ENCODE measurements at places on chromosomes 12 and 14.
A peak's percentile ranks its signal among the peaks of the same experiment; 100 is the strongest.

DNA sequence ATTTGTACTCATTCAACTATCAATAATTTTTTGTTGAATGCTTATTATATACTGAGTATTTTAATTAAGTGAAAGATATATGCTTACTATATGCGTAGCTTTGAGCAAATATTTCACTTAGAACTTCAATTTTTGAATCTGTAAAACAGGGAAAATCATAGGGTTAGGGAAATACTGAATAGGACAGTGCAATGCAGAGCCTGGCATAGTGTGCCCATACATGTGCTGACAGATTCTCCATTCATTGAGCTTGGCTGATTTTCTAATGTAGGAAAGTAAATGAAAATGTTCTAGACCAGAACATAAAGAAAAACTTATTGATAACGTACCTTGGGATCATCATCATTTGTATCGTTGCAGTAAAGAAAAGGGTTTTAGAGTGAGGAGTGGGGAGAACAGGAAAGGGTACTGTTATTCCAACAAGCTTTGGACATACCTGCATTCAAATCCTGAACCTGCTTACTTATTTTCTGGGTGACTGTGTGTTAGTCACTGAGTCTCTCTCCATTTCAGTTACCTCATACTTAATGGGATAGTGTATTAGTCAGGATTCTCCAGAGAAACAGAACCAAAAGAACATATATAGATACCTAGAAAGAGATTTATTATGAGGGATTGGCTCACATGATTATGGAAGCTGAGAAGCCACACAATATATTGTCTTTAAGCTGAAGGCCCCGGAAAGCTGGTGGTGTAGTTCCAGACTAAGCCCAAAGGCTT is 436.4 kb downstream of the ADAMTS20 start:
- DNase-seq, result no peak

- DNase-seq, result no peak
These were observed 4.8 kb upstream of the LGMN start for GRCh38 chr14:92753250-92753649.

- no peak for DNase-seq
These were observed 121.4 kb downstream of the PPHLN1 start for GRCh38 chr12:42447371-42447786.

- DNase-seq, result no peak
These were observed 5.7 kb upstream of the SUSD6 start for GRCh38 chr14:69605738-69606137.

GRCh38 chr14:69660344-69661193 is 49.2 kb downstream of the SUSD6 start:
- peak; percentile 46 for DNase-seq

DNA sequence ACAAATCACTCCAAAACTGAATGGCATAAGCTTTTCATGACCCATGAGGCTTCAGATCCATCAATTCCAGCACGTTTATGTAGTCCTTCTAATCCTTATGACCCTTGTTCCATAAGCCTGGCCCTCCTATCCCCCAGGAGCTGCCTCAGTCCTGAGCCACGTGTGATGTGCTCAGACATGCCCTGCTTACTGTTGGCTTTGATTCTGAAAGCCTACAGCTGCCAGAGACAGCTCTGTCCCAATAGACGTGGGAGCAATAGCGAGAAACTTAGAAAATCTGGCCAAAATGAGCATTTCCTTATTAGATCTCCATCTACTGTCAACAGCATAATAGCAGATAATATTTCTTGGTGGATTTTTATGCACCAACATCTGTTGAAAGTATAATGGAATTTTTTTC is 33.2 kb downstream of the DUSP6 start:
- no peak for DNase-seq

- peak; percentile 59 for DNase-seq
These were observed 8.1 kb upstream of the EIF2S3B start for GRCh38 chr12:10497602-10498001.

- peak; percentile 83 for DNase-seq
These were observed at the start of gene TMEM63C for GRCh38 chr14:77181603-77182437. TSS of gene TMEM63C (plus strand) at chr14:77181798. CDS start at chr14:77218814, 37,016 bp downstream.

DNA sequence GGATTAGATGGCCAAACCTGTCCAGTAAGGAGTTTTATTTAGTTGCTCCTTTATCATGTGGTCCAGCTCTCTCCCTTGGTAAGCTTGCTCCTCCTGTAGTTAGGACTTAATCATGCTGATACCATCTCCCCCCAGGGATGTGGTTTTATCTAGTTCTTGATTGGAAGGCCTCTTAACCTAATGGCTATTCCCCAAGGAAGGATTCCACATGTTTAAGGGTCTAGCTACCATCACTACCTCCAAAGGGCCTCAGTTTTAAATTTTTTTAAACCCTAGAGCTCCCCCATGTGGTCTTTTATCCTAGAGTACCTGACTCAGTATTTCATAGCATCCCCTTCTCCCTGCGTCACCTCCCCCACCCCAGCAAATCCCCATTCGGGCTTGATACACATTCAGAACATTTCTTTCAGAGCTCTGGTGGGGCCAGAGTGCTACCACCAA is 22.5 kb downstream of the MAP3K12 start:
- DNase-seq, result no peak

DNA sequence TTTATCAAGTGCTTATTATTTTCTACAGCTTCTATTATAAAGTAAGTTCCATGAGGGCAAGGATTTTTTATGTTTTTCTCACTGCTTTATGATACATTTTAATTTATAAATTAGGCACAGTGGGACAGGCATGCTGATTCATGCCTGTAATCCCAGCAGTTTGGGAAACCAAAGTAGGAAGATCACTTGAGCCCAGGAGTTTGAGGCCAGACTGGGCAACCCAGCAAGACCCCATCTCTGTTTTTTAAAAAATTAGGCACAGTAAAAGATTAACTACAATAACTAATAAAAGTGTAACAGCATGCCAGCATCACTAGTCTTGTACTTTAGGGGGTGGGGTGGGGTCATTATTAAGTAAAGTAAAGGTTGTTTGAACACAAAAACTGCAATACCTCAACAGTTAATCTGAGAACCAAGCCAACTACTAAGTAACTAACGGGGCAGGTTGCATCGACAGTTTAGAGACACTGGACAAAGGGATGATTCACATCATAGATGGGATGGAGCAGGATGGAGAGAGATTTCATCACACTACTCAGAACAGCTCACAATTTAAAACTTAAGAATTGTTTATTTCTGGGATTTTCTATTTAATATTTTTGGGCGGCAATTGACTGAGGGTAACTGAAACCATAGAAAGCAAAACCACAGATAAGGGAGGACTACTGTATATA is 119.5 kb downstream of the PLEKHA5 start:
- no peak for DNase-seq

DNA sequence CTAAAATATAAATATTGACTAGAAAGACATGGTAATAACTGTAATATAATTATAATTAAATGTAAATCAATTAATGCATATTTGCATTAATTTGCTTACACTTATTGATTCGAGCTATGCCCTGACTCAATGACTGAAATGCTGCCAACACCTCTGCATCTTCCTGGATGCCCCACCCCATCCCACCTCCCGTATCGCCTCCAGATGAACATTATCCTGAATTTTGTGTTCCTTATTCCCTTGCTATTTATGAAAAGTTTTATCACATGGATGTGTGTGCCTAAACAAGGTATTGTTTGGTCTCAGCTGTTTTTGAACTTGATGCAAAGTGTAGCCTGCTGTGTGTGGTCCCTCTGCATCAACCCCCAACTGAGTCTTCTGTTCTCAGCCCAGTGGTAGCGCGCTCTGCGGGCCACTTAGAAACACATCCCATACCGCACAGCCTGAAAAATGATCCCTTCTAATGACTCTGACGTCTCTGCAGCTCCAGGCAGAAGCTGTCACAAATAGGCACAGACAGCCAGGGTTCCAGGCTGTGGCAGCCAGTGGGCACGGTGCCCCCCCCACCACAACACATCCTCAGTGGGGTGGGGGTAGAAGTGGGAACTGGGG is 96.5 kb downstream of the PRMT8 start:
- no peak for DNase-seq

- DNase-seq, result no peak
These were observed 33.9 kb upstream of the NAV3 start for GRCh38 chr12:77796775-77797174.

DNA sequence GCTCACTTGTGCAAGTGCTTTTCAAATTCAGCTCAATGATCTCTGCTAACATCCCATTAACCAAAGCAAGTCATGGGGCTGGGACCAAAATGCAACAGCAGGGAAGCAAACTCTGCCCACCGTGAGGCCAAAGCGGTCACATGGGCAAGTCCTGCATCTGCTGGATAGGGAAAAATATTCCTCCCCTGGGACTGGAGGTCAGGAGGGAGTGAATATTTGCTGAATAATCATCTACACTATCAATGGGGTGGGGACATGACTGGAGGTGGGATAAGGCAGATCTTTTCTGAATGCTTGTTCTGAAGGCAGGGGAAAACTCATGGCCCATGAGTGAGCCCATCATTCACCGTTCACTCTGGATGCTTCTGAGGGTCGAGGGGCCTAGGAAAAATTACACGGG is 45.1 kb upstream of the VRK1 start:
- DNase-seq, result no peak

DNA sequence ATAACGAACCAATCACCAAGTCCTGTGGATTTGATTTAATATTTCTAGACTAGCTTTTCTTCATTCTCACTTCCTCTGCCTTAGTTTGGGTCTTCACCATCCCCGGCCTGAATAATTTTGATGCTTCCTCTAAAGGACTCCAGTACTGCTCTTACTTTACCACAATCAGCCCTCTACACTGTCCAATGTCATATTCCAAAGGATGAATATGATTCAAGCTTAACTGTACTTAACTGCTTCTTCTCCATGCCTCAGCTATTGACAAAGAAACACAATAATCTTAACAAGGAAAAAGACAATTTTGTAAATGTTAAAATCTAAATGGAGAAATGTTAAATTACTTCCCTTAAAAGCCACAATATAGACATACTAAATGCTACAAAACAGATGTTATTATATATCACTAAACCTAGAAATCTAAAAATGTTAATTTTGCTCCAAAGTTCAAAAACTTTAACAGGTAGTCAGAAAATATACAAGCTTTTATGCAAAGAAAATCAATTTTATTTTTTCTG is 70.2 kb downstream of the STXBP6 start:
- no peak for DNase-seq

DNA sequence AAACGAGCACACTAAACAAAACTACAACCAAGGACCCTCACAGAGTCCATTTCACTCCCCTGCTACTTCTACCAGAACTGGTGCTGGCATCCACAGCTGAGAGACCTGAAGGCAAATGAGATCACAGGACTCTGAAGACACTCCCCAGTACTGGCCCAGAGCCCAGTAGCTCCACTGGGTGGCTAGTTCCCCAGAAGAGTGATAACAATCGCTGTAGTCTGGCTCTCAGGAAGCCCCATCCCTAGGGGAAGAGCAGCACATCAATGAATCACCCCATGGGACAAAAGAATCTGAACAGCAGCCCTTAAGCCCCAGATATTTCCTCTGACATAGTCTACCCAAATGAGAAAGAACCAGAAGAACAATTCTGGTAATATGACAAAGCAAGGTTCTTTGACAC is 190.7 kb upstream of the BMP4 start:
- no peak for DNase-seq

- DNase-seq, result no peak
These were observed 91.1 kb downstream of the FOXN3 start for GRCh38 chr14:89325959-89326358.

- DNase-seq, result no peak
These were observed 31.7 kb upstream of the ST8SIA1 start for GRCh38 chr12:22366181-22366580.

DNA sequence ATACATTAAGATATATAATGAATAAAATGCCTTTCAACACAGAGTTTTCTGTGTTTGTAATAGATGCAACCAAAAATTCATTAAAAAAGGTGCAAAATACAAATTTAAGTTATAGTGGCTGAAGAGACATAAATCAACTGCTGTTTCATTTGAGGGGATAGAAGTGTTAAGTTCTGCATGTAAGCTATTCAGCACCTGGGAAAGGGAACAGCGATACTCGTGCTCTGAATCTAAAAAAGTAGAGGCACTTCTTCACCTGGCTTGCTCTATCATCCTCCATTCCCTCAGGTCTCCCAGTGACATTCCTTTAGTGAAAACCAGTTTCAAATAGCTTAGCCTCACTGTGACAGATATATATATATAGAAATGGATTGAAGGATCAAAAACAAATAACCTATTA is 222.6 kb downstream of the ACSS3 start:
- no peak for DNase-seq

- DNase-seq, result no peak
These were observed 36.0 kb downstream of the SCARB1 start for GRCh38 chr12:124827588-124828184.

- DNase-seq, result no peak
These were observed 19.1 kb upstream of the ALX1 start for GRCh38 chr12:85260896-85261295.

GRCh38 chr14:56092763-56093162 is 25.4 kb upstream of the PELI2 start:
- DNase-seq, result no peak

- no peak for DNase-seq
These were observed 2.7 kb upstream of the ASPG start for GRCh38 chr14:104082807-104083206.

GRCh38 chr12:74619884-74620283 is 82.2 kb downstream of the ATXN7L3B start:
- DNase-seq, result no peak

DNA sequence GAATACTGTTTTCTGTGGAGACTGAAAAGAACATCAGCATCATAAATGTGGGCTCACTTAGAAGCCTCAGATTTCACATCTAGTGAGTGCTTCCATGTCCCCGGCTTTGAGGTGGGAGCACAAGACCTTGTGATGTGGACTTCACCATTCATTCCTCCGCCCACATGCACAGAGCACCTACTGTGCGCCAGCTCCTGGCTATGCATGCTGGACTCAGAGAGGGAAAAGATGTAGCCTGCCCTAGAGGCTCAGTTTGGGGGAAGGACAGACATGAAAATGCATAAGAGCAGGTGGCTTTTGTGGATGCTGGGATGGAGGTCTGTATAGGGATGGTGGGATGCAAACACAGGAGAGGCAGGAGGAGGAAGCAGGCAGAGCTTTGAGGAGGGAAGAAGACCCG is 65.0 kb downstream of the SERPINA3 start:
- no peak for DNase-seq

DNA sequence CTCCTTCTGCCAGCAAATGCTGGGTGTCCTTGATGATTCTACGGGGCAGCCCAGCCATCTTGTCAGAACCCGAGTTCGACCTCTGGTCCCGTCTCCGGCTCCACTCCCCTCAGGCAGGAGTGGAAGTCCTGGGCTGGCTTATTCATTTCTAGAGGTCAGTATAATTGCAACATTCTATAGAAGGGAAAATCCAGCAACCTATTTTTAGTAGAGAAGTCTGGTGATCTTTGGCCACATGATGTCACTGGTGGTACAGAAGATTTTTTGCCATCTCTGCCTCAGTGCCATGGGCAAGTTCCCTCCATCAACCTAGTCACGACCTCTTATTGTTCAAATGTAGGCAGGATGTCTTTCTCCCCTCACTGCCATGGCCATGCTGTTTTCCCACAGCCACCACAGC is 22.4 kb downstream of the OR10G2 start:
- no peak for DNase-seq

GRCh38 chr12:47017041-47017713 is 62.2 kb upstream of the PCED1B start:
- DNase-seq, result no peak

All from activated CD4-positive, alpha-beta T cell treated with anti-CD3 and anti-CD28 coated beads for 36 hours (primary cell).